DMS79 treated with DMSO at 0.1 percent for 48 hours (cell line): ENCODE measurements at places on chromosomes 16 and 17.

DNA sequence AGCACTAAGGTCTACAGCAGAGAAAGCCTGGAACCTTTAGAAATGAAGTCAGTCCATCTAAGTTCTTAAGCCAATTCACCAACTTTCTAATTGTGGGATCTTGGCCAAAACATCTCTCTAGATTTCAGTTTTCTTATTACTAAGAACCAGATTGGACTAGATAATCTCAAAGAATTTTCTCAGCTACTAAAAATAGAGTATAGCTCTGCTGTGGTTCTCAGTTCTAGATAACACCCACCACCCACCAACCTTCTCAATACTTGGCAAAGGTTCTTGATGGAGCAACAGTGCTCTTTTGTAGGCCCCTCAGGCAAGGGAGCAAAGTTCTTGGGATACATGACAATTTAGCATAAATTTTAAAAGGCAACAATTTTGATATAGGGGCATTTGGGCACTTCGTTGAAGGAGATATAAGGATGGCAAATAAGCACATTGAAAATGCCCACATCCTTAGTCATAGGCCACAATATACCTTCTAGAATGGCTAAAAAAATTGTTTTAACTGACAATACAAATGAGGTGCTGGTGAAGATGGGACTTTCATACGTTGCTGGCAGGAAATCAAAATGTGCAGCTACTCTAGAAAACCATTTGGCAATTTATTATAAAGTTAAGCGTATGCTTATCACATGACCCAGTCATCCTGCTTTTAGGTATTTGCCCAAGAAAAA, 74.4 kb upstream of the TMEM132E start:
- no peak for DNase-seq

GRCh38 chr17:3546521-3546920, 11.1 kb downstream of the TRPV3 start:
- DNase-seq, result no peak

DNA sequence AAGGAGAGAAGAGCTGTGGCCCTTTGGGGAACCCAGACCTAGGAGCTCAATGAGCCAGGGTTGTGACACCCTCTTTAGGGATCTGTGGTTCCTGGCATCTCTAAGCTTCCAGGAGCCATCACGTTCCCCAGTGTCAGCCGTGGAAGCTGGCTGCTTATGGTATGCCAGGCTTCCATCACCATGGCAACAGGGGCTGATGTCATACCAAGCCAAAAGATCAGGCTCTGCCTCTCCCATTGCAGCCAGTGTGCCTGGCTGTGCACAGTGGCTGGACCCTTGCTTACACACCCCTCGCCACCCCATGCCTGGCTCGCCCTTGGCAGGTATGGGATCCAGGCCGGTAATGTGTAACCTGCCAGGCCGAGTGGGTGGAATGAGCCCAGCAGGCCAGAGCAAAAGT, 91.1 kb downstream of the SSH2 start:
- DNase-seq, result no peak

- no peak for DNase-seq
Observed at GRCh38 chr16:51630076-51630475, 479.0 kb upstream of the SALL1 start.

GRCh38 chr17:59547131-59547915, 18.1 kb upstream of the DHX40 start:
- no peak for DNase-seq

GRCh38 chr16:8725513-8726178, 51.2 kb downstream of the ABAT start:
- DNase-seq, result no peak

- no peak for DNase-seq
Observed at GRCh38 chr16:78768226-78768625, 668.8 kb downstream of the WWOX start.

DNA sequence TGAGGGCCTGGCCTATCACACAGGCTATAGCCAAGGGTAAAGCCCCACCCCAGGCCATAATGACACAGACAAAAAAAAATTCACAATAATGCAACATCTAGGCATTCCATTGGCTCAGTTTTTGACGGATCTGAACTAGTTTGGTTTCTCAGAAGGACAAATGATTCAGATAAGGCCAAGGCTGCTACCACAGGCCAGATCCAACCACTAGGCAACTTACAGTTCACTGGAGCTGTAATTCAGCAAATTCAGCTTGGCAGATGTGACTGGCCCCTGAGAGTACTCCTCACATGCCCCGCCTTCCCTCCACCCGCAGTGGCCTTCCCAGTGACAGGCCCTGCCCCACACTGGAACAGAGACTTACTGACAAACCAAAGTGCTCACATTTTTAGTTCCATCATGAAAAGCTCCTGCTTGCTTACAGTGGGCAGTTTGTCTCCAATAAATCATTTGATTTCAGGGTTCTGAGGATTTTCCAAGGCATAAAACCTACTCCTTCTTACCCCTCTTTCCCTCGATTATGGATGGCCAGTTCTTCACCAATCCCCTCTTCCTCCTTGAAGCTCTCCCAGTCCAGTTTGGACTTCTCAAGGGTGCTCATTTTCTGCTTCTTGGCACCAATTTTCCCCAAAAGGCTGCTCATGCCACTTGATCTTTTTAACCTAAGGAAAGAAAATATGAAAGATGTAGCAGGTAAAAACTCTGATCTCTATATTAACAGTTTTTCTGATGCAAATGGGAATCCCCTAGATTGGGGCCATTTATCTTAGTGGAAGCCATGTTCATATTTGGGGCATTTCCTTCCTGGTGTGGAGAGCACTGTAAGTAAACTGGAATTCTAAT, 53.3 kb upstream of the BCAR1 start:
- peak; percentile 1 for DNase-seq

- DNase-seq, result peak; percentile 34
Observed at GRCh38 chr16:3625911-3626732, 14.7 kb upstream of the SLX4 start.

DNA sequence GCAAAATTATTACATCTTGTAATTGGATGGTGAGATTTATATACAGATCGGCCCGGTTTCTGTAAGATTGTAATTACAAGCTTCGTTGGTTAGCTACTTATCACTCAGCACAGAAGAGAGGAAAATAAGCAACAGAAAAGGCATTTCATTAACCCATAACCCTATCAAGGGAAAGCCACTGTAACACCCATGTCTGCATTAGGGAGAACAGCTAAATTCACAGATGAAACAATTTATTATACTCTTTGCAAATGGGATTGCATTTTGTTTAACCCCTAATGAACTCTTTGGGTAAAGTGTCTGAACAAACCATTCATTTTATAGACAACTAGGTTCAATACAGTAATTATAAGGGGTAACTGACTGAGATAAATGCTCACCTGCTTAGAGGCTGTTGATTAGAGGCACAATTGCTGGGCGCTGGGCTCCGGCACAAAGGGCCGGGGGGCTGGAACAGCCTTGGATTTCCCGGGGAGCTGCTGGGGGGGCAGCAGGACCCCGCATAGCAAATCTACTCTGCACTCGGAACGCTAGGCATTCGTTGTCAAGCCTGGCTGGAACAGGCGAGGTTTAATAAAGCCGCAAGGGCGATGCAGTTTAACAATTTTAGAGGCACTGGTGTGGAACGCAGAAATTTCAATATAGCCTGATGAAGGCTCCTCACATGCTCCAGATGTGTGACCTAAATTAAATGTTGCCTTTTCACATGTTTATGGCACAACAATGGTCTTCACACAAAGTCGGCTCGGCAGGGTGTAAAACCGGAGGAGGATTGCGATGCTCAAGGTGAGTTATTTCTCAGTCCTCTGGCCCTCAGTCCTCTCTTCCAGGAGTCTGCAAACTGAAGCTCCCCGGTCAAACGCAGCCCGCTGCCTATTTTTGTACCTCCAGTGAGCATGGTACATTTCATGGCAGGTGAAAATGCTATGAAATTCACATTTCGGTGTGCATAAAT, 134.0 kb upstream of the IRX6 start:
- no peak for DNase-seq

DNA sequence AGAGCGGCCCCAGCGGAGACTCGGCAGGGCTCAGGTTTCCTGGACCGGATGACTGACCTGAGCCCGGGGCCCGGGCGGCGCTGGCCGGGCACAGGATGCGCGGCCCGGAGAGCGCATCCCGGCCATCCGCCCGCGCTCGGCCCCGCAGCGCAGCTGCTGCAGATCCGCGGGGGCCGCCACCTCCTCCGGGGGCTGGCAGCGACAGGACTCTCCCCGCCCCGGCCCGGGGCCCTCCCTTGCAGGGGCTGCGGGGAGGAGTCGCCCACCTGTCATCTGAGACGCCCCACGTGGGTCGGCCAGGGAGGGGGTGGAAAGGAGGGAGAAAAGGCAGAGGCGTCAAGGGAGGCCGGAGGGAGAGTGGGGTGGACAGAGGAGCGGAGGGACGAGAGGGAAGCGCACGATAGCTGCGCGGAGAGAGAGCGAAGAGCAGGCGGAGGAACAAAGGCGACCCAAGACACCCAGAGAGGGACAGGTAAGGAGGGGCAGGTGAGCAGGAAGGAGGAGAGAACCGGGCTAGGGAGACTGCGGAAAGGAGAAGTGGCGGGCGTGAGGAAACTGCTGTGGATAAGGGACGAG, 471 bp upstream of the PRKAR1A start:
- DNase-seq, result peak; percentile 58

- peak; percentile 37 for DNase-seq
Observed at GRCh38 chr17:7932483-7932891, 481 bp downstream of the CNTROB start.

- DNase-seq, result peak; percentile 6
Observed at GRCh38 chr16:79328402-79329165, 272.0 kb downstream of the MAF start.

DNA sequence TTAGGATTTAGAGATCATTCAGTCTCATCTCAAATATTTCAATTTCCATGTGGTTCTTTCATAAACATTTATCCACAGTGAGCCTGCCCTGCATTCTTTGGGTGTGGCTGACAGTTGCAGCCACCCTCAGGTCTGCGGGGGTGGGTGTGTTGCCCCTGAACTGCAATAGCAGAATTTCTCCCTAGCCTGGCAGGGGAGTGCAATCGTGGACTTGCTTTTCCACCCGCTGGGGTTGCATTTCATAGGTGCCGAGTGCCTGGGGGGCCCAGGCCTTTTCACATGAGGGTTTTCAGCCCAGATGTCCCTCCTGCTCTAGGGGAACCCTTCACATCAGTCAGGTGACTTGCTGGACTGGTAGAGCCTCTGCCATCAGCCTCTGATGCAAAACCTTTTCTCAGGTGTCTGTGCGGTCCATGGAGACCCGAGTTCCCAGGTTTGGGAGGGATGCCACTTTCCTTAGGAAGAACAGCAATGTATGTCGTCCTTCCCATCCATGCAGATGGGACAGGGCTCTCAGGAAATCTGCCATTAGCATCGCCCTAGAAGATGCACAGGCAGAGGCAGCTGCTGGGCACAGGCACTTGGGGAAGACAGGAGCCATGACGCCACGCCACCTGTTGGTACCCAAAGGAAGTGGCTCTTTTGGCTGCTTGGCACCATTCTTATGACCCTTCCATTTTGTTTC, 2.4 kb upstream of the USP36 start:
- DNase-seq, result peak; percentile 1

- peak; percentile 71 for DNase-seq
Observed at GRCh38 chr16:7086822-7087616, 245.6 kb upstream of the RBFOX1 start.

DNA sequence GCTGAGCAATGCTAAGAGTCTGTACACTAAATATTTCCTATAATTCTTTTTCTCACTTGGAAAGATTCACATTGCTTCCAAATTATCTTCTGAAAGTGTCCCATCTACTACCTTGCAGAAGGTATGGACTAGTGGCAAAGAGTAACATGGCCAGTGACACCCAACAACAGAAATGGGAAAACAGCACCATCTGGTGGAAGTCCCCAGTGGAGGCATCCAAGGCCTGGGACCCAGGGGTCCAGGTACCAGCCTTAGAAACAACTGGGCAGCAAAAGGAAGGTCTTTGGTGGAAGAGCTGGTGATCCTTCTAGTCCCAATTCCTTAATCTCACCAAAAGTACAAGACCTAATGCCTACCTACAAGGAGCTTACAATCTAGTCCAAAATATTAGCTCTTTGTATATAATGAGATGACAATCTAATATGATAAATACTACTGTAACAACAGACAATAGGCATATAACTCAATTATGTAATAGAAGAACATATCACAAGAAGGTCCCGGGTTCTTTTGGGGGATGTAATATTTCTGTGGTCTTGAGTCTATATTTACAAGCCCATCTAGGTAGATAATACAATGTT, 55.3 kb downstream of the SKAP1 start:
- no peak for DNase-seq

DNA sequence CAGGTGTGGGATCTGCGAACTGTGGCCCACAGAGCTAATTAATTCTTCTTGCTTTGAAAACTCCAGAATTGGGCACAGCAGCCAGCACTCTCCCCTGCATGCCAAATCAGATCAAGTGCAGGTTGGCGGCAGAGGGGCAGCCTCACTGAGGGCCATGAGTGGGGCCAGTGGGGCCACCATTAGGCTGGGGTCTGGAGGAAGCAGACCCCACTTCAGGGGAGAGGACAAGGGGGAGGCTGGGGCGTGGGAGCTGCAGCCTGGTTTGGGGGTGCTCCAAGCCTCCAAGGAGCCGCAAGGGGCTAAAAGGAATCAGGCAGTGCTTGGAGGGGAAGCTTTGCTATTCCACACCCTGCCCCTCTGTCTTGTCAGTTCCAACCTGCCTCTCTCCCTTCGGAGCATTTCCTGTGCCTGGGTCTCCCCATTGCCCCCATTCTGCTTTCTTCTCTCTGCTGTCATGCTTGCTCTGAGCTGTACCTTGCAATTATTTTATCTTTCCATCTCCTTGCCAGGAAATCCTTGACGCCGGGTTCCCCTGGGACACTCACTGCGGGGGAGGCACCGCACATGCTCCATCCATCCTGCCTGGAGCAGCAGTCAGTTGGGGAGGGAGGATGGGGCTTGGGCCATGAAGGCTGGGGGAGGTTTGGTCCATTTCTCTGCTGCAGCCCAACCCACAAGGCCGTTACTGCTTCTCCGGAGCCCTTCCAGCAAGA, 3.3 kb upstream of the ABCC3 start:
- no peak for DNase-seq

GRCh38 chr17:19407601-19408345, 3.3 kb upstream of the RNF112 start:
- no peak for DNase-seq

DNA sequence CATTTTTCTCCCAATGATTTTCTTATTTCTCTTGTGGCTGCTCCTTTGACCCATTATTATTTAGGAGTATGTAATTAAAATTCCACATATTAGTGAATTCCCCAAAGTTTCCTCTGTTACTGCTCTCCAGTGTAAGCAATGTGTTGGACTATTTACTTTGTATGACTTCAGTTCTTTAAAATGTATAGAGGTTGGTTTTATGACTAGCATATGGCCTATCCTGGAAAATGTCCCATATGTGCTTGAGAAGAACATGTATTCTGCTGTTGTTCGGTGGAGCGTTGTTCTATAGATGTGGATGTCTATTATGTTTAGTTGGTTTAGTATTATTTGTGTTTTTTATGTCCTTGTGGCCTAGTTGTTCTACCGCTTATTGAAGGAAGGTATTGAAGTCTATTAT, 6.0 kb upstream of the NT5M start:
- no peak for DNase-seq

- no peak for DNase-seq
Observed at GRCh38 chr17:27181935-27182334, 112.0 kb upstream of the WSB1 start.

DNA sequence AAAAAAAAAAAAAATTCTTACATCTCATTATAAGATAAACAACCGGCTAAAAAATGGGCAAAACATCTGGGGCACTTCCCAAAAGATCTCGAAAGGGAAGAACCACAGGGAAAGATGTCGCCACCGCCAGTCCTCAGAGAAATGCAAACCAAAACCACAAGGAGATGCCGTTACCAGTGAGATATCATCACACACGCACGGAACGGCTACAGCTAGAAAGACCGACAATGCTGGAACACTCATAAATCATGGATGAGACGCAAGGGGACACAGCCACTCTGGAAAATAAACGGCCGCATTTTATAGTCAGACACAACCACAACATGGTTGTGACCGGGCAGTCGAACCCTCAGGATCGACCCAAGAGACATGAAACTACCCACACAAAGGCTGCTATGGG, 24.5 kb downstream of the WDR45B start:
- no peak for DNase-seq
